ENCODE measurements at places on chromosomes 5 and 9. TPM values are rescaled to one million over a fixed set of nuclear protein-coding genes. Genes with fewer than 3 reads are reported as not detected.

The ACTBL2 gene
- total RNA-seq, result not detected

The TPPP gene
- 5.5 TPM for total RNA-seq

The ENTREP1 gene
- 0.54 TPM for total RNA-seq

The DMRT3 gene
- not detected for total RNA-seq

The FAM153A gene
- total RNA-seq, result not detected

The C5orf63 gene
- total RNA-seq, result 3.8 TPM

The PLPPR1 gene
- not detected for total RNA-seq

The C6 gene
- total RNA-seq, result not detected

The PLEKHG4B gene
- 1.2 TPM for total RNA-seq

The C5orf58 gene
- total RNA-seq, result not detected

The PAXX gene
- 76.8 TPM for total RNA-seq

The ANKRD18B gene
- 4.3 TPM for total RNA-seq

The CER1 gene
- total RNA-seq, result not detected

The DBN1 gene
- total RNA-seq, result 54.5 TPM

The SLC4A9 gene
- 0.09 TPM for total RNA-seq

The TMC1 gene
- total RNA-seq, result 0.13 TPM

The CNTFR gene
- 0.24 TPM for total RNA-seq

The FBP1 gene
- not detected for total RNA-seq

The LRRC70 gene
- 0.32 TPM for total RNA-seq

The TMEM161B gene
- total RNA-seq, result 9.0 TPM

The CYFIP2 gene
- 20.2 TPM for total RNA-seq

The DNAH5 gene
- 1.8 TPM for total RNA-seq

The MEIKIN gene
- total RNA-seq, result not detected

The C7 gene
- not detected for total RNA-seq

The WDR38 gene
- total RNA-seq, result not detected

The BARHL1 gene
- total RNA-seq, result not detected

The EQTN gene
- not detected for total RNA-seq

The GPX3 gene
- total RNA-seq, result 22.8 TPM

The ZDHHC11B gene
- total RNA-seq, result 1.6 TPM

The RASEF gene
- 5.7 TPM for total RNA-seq

The RPS23 gene
- total RNA-seq, result 5,375 TPM

The SURF4 gene
- total RNA-seq, result 202 TPM

The MCTP1 gene
- 8.3 TPM for total RNA-seq

The SLIT3 gene
- 18.1 TPM for total RNA-seq

The C9orf40 gene
- total RNA-seq, result 10.7 TPM

The PLAC8L1 gene
- 0.26 TPM for total RNA-seq

The PNPLA7 gene
- total RNA-seq, result 0.81 TPM
